ENCODE measurements at places on chromosomes 13 and 19.
A peak's percentile ranks its signal among the peaks of the same experiment; 100 is the strongest.

DNA sequence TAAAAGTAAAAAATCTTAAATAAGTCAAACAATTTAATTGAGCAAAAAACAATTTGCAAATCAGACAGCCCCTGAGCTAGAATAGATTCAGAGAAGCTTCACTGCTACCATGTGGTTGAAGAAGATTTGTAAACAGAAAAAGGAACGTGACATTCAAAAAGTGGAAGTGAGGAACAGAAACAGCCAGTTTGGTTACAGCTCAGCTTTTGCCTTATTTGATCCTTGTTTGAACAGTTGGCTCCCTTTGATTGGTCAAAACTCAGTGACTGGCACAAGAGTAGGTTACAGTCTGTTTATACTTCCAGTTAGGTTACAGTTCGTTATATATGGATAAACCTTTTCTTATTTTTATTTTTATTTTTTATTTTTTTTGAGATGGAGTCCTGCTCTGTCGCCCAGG, 5.8 kb downstream of the ZNF221 start:
- DNase-seq = no peak

DNA sequence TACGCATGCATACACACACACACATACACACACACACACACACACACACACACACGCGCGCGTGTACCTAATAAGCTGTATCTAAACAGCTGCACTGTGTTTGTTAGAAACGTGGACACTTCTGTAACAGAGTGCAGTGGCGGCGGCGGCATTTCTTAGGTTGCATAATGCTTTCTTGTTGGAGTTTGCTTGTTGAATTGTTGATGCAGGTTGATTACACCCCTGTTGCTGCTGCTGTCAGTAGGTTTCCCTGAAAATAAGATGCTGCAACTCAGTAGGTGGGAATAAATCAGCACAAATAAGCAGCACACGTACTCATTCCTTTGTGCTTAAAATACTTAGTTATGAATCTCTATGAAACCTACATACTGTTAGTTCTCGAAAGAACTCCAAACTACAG, 479.2 kb downstream of the LIG4 start:
- DNase-seq = no peak

GRCh38 chr13:77423296-77423695, 96.4 kb upstream of the MYCBP2 start:
- no peak for DNase-seq

GRCh38 chr19:31260171-31260933, 88.9 kb downstream of the TSHZ3 start:
- DNase-seq = no peak

DNA sequence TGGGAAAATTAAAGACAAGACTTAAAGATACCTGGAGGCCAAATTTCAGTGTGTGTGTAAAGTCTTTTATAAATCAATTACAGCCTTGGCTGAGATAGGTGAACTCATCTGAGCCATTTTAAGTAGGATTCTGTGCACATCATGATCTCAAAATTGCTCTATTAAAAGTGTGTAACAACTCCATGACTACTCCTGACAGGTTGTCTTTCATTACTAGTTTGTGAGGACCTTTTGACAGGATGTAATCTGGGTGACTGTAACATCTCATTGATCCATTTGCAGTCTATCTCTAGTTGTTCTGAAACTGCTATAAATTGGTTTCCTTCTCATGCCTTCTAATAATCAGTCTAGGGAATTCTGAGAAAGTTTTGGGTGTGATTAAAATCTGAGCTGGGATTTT, 753.3 kb downstream of the SLITRK5 start:
- DNase-seq = no peak

GRCh38 chr13:25064396-25064795, 31.5 kb upstream of the PABPC3 start:
- DNase-seq = no peak

DNA sequence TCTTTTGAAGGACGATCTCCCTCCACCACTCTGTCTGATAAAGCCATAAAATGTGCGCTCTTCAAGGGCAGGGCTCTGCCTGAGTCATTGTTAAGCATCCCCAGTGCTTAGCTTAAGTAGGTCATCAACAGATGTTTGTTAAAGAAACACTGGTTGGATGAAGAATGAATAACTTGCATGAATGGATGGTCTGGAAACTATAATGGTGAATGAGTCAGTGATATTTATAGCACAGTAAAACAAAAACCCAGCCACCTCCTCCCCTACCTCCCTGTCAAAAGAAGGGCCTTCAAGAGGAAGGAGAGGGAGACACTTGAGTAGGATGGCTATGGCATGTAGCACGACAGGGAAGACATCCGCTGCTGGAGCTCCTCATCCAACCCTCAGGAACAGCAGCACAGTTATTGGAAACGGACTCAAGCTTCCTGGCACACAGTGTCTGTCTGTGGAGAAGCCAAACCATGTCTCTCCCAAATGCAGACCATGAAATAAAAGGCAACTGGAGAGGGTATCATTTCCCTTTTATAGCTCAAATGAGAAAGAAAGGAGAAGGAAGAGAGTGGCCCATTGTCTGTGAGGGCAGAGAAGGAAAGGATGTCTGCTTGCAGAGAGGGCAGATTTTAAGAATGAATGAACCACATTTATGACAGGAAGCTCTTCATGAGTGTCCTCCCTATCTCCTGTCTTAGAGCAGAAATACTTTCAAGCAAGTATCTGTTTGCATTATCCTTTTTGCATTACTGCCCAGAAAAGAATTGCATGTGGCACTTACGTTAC, 183.5 kb upstream of the UBL3 start:
- peak; percentile 85 for DNase-seq

DNA sequence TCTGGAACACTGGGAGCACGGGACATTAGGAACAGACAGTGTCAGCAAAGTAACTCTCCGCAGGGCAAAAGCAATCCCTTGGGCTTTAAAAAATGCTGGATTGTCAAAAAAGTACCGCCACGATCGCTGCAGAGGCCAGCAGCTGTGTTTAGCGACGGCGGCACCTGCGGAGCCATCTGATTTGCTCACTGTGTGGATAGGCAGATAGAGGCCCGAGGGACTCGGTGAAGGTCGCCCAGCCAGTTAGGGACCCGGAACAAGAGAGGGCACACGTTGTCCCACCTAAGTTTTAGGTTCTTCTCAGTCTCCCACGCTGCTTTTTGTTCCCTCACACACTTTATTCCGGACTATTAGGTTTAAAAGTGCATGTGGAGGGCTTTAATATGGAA, 238.3 kb downstream of the TEX29 start:
- no peak for DNase-seq

DNA sequence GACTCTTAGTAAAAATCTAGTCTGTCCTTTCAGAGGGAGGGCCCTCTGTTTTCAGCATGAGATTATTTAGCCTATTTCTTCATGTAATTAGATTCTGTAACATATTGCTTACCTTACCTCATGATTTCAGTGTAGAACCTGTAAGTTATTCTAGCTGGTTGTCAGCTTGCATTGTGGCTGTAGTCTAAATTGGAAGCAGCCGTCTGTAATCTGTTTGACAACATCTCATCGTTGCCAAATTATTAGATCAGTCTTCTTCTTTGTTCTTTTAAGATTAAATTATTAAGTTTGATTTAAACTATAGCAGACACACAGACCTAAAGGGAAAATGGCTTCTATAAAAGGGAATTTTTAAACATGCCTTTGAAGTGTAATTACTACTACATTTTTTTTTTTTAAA, 34.8 kb downstream of the SLAIN1 start:
- no peak for DNase-seq

DNA sequence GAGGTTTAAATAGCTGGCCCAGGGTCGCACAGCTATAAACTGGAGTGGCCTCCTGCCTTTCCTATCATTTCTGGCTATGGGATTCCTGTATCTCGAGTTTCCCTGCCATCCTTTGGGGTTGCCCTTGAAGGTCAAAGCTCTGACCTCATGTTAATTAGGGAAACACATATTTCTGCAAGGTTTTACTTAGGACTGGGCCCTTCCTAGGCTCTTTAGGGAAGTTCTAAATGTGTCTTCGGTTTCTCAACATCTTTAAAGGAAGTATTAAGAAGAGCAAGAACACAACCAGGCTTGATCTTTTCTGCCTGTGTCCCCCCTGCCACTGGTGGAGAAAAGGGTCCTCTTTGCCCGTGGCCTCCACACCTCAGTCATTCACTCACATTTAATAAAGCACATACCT, 10.8 kb downstream of the LCP1 start:
- DNase-seq = no peak

- DNase-seq = no peak
Observed at GRCh38 chr13:95471960-95472359, 80.6 kb upstream of the CLDN10 start.

DNA sequence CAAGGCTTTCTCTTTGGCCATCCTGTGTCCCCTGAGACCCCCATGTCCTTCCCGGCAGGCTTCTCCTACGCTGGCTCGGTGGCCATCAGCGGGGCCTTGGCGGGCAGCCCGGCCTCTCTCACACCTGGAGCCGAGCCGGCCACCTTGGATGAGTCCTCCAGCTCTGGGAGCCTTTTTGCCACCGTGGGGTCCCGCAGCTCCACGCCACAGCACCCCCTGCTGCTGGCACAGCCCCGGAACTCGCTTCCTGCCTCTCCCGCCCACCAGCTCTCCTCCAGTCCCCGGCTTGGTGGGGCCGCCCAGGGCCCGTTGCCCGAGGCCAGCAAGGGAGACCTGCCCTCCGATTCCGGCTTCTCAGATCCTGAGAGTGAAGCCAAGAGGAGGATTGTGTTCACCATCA, 14.2 kb downstream of the PLEKHJ1 start:
- no peak for DNase-seq

DNA sequence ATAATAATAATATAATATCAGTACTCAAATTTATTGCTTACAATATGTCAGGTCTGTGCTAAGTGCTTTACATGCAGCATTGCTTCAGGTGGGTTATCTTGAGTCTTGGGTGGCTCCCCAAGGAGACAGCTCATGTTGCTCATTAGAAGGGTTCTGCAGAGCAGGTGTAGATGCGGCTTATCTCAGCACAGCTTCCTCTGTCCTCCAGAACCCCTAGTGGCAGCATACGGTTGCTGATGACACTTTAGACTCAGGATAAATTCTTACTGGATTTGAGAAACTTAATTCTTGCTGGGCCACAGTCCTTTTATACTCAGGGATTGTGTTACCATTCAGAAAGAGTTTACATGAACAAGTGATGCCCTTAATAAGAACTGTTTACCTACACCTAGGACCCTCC, 8.9 kb downstream of the COG3 start:
- no peak for DNase-seq

DNA sequence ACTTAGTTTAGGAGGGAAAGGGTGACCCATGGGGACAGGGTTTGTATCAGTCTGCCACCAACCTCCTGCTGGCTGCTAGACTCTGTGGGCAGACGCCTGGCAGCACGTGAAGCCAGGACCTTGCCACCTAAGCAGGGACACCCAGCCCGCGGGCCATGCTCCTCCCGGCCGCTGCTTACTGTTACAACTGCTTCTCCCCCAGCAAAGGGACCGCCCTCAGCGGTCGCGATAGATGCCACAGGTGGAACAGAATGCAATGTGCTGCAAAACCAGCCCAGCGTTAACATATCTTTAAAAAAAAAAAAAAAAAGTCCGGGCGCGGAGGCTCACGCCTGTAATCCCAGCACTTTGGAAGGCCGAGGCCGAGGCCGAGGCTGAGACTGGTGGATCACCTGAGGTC, 1.9 kb upstream of the RHPN2 start:
- DNase-seq = no peak

GRCh38 chr19:13137290-13137794, 12.8 kb downstream of the STX10 start:
- no peak for DNase-seq

DNA sequence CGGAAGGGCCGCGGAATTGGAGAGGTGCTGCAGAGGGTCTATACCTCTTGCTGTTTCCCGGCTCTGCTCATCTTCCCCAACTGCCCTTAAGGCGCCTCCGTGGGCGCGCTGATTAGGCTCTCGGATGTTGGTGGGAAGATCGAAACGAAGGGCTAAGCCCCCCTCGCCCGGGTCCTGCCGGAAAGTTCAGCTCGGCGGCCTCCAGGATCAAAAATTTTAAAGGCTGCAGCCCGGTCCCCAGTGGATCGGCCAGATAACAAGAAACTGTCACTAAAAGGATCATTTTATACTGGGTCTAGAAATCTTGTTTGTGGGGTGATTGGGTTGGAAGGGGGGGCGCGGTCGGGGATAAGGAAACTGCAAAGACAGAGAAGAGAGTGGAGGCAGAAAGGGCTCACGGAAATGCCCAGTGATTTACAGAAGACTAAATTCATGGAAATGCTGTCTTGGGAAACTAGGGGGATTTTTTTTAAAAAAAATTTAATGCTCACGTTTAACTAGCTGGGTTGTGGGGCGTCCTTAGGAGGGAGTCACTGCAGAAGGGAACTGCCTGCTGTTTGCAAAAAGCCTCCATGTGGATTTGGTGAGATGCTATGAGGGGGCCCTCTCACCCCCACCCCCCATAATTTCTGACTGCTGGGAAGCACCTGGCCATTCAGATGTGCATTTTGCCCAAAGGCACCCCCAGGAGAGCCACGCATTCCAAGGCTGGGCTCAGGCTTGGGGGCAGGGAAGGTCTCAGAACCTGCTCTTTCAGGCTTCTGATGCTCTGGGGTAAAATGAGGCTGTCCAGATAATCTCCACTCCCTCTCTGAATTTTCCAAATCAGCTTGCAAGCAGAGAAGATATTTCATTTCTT, 7.7 kb downstream of the CDX2 start:
- no peak for DNase-seq

- no peak for DNase-seq
Observed at GRCh38 chr13:98506728-98507230, 70.1 kb downstream of the STK24 start.

DNA sequence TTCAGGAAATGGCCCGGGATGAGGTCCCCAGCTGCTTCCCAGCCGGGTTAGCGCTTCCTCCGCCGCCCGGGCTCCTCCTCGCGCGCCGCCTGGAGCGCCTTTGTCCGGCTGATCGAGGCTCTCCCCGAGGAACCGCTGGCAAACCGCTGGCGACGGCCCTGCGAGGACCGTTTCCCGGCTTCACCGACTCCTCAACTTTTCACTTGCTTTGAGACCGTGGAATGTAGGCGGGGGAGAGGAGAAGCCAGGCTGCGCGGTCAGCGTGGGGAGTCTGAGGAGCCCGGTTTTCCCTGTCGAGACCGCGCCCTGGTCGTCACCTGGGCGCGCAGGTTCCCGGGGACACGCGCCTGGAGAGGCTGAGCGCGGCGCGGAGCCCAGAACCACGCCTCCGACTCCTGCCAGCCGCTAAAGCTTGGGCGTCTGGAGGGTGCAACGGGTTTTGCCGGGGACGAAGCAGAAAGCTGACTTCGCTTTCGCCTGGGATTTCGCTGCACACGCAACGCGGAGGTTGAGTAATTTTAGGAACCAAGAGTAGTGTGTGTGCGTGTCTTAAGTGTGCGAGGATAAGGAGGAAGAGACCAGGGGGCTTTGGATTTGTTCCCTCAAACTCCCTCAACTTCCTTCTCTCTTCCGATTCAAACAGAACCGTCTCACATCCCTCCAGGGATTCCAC, 7.3 kb upstream of the DGKH start:
- DNase-seq = no peak

- DNase-seq = peak; percentile 73
Observed at GRCh38 chr13:35764326-35765015, 288.0 kb upstream of the MAB21L1 start.

DNA sequence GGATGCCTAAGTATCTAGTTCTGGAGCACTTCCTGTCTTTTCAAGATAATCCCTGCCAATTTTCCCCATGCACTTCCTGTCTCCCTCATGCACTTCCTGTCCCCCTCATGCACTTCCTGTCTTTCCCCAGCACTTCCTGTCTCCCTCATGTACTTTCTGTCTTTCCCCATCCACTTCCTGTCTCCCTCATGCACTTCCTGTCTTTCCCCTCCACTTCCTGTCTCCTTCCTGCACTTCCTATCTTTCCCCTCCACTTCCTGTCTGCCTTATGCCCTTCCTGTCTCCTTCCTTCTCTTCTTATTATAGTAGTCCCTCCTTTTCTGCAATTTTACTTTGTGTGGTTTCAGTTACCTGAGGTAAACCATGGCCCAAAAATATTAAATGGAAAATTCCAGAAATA, 3.0 kb upstream of the TNNT1 start:
- DNase-seq = no peak

- no peak for DNase-seq
Observed at GRCh38 chr13:59488436-59488835, 675.3 kb downstream of the DIAPH3 start.
